ENCODE measurements at places on chromosomes 3 and 15. TPM values are rescaled to one million over a fixed set of nuclear protein-coding genes. Genes with fewer than 3 reads are reported as not detected.

KPNA4 gene
- total RNA-seq, result 68.3 TPM

PLA2G4F gene
- total RNA-seq, result not detected

C3orf80 gene
- 0.06 TPM for total RNA-seq

GMNC gene
- total RNA-seq, result not detected

C3orf62 gene
- total RNA-seq, result 6.9 TPM

ACAN gene
- total RNA-seq, result not detected

SEMA3B gene
- total RNA-seq, result 0.40 TPM

AHSG gene
- not detected for total RNA-seq

CEP70 gene
- total RNA-seq, result 6.6 TPM

CORO2B gene
- total RNA-seq, result not detected

ACAD9 gene
- 47.4 TPM for total RNA-seq

ISL2 gene
- 0.21 TPM for total RNA-seq

DNAJB11 gene
- total RNA-seq, result 58.7 TPM

CISH gene
- 220 TPM for total RNA-seq

UROC1 gene
- total RNA-seq, result not detected

KIF15 gene
- 25.7 TPM for total RNA-seq

PPP1R2 gene
- 102 TPM for total RNA-seq

GRAMD1C gene
- 0.21 TPM for total RNA-seq

FGF12 gene
- total RNA-seq, result not detected

HMG20A gene
- 37.8 TPM for total RNA-seq

FRMD4B gene
- total RNA-seq, result 41.2 TPM

DUOXA1 gene
- total RNA-seq, result not detected

CHCHD6 gene
- 16.9 TPM for total RNA-seq

XPC gene
- 28.9 TPM for total RNA-seq

IQSEC1 gene
- 19.0 TPM for total RNA-seq

PDZRN3 gene
- not detected for total RNA-seq

TATDN2 gene
- 61.2 TPM for total RNA-seq

PPP1R14D gene
- total RNA-seq, result not detected

IGDCC3 gene
- total RNA-seq, result not detected

TM4SF18 gene
- total RNA-seq, result not detected

SEMA5B gene
- not detected for total RNA-seq

CSPG5 gene
- total RNA-seq, result 0.74 TPM

CLDN18 gene
- total RNA-seq, result not detected

PIERCE2 gene
- not detected for total RNA-seq

PRTG gene
- total RNA-seq, result not detected

SLC28A1 gene
- not detected for total RNA-seq

ST8SIA2 gene
- total RNA-seq, result not detected

FBXO40 gene
- not detected for total RNA-seq

OR5K3 gene
- not detected for total RNA-seq

ATP1B3 gene
- total RNA-seq, result 235 TPM

NTRK3 gene
- not detected for total RNA-seq

Data from activated CD8-positive, alpha-beta memory T cell treated with anti-CD3 and anti-CD28 coated beads for 36 hours (primary cell).